Aorta (tissue), 5 donors: ENCODE measurements at places on chromosomes 11 and 22. TPM values are rescaled to one million over a fixed set of nuclear protein-coding genes. Genes with fewer than 3 reads are reported as not detected.

- no peak for DNase-seq
These were observed 139.3 kb downstream of the FEZ1 start for GRCh38 chr11:125356797-125357196.

- DNase-seq, result no peak
These were observed 45.1 kb downstream of the KREMEN1 start for GRCh38 chr22:29117799-29118477.

ANKK1 gene
- total RNA-seq, result 0.57 TPM

GRCh38 chr22:48015701-48016100 lies 1253.3 kb downstream of the TBC1D22A start:
- DNase-seq, result no peak

DNA sequence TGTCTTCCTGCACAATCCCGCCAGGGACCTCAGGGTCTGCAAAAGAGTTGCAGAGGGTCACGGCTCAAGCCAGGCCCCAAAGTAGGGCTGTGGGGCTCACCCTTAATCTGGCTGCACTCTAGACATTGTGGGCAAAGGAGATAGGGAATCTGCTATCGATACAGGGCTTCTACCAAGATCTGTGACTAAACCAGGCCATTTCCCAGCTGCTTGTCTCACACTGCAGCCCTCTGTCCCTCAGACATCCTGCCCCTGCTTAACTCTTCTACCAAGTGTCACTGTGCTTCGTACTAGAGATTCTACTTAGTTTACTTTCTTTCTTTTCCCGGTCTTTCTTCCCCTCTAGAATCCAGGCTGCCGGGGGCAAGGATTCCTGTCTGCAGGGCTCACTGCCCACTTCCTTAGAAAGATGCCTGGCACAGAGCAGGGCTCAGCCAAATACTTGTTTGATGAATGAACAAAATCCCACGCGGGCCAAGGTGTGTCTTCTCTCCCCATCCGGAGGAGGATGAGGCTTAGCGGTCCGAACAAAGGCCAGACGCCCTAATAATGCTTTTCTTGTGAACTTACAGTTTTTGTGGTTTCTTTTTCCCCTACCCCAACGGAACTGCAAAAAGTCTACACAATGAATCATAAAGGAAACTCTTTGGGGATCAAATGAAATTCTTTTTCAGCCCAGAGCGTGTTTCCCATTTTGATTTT lies 61.3 kb upstream of the ANO1 start:
- DNase-seq, result no peak
